NCI-H524 (cell line): ENCODE measurements at places on chromosomes 5 and 9.
A peak's percentile ranks its signal among the peaks of the same experiment; 100 is the strongest.

- DNase-seq, result no peak
Observed at GRCh38 chr5:28009576-28009975, 971.2 kb upstream of the CDH9 start.

DNA sequence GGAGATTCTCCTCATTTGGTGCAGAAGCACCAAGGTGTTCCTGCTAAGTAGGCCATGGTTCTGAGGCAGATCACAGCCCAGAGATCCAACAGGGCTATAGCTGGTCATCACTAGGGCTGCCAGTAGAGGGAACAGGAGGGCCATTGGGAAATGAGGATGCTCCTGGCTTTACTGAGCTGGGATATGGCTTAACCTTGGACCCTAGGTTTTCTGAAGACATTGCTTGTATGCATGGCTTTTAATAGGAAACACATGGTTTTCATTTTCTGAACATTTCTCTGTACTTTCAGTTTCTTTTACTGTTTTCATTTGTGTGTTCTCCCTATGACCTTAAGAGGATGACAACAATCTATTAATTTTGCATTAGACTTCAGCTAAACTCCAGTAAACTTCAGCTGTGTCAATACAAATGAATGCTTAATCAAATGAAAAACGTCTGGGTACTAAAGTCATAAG lies at the start of gene IFNW1:
Gene IFNW1 (minus strand): TSS at position 406 of the 456 bp plus-strand sequence. CDS start 262 bp downstream, at position 144.
- DNase-seq, result no peak

DNA sequence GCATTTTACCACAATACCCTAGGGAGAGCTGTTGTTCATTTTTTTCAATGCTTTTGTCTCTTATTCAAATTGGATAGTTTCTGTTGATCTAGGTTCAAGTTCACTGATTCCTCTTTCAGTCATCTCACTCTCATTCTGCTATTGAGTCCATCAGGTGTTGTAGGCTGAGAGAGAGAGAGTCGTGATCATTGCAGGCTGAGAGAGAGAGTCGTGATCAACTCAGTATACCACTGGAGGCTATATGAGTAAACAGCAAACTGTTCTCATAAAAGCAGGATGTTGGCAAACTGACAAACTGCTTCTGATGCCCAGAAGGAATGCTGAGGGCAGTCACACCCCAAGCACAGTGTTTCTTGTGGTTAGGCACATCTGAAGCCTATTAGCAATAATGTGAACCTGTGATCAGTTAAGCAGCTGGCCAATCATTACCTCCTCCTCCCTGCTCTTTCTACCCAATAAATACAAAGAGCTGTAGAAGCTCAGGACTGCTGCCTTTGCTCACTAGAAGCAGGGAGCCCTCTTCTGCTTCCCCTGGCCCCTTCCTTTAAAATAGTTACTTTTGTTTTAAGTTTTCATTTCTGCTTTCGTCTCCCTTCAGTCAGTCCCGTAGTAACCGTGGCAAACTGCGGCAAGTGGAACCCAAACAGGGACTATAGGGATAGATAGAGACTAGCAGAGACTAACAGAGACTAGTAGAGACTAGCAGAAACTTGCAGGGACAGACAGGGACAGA lies 476.1 kb upstream of the ACO1 start:
- DNase-seq, result no peak

GRCh38 chr9:68919661-68920060 lies 94.3 kb downstream of the PRKACG start:
- DNase-seq, result no peak

- DNase-seq, result no peak
Observed at GRCh38 chr9:78118742-78119473, 87.3 kb upstream of the GNAQ start.

DNA sequence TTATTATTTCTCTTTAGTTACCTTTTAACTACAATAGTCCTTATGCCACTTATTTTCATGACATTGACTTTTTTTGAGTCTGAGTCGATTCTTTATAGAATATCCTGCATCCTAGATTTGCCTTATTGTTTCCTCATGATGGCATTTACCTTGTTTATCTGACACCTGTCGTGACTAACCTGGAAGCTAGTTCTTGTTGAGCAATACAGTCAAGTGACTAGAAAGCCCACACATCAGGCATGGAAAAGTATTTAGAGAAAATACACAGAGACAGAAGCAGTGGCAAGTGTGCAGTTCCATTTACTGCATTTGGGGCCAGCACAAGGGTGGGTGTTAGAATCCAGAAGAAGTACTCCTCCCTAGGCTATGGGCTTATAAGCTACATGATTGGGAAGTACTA lies 97.8 kb downstream of the ERMP1 start:
- DNase-seq, result no peak

- peak; percentile 45 for DNase-seq
Observed at GRCh38 chr5:43065387-43065947, 25.3 kb upstream of the ANXA2R start.
